ENCODE measurements at places on chromosomes 12 and 14.
A peak's percentile ranks its signal among the peaks of the same experiment; 100 is the strongest.

DNA sequence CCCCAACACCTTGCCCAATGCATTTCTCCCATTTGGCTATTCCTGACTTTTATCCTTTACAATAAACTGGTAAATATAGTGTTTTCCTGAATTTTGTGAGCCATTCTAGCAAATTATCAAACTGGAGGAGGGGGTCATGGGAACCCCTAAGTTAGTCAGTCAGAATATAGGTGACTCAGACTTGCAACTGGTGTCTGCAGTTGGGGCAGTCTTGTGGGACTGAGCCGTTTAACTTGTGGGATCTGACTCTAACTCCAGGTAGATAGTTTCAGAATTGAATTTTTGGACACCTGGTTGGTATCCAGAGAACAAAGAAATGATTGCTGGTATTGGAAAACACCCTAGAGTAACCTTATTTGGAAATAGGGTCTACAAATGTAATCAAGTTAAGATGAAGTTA is 133.4 kb downstream of the CEP83 start:
- DNase-seq = no peak

- no peak for DNase-seq
Observed at GRCh38 chr14:102484316-102484715, 25.3 kb downstream of the ANKRD9 start.

DNA sequence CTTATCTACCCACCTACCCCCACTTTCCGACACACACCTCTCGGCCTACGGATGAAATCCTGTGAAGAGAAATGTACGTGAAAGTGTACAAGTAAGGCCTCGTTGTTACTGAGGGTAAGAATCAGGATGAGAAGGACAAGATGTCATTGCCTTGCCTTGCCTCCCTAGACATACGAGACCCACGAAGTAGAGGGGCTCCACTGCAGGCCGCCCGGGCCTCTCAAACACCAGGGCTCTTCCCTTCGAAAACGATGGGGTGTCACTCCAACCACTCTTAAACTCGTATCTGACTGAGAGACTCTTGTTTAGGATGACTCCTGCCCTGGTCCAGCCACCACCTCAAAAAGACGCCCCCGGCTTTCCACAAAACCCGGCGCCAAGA is 498 bp downstream of the RACGAP1 start:
- no peak for DNase-seq

DNA sequence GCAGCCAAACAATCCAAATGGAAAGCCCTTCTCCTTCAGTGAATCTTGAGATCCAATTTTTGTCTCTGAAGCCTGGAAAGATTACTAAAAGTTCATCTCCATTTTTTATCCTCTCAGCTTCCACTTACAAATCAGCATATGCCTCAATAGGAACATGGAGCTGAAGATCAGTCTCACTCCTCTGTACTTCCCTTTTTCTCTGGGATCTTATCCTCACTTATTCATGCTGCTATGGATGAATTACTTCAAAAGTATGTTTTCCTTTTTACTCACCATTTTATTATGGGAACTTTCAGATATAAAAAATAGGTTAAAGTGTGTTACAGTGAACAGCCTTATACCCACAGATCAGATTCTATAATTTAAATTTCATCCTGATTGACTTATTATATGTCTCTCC is 14.4 kb upstream of the NTF3 start:
- no peak for DNase-seq

DNA sequence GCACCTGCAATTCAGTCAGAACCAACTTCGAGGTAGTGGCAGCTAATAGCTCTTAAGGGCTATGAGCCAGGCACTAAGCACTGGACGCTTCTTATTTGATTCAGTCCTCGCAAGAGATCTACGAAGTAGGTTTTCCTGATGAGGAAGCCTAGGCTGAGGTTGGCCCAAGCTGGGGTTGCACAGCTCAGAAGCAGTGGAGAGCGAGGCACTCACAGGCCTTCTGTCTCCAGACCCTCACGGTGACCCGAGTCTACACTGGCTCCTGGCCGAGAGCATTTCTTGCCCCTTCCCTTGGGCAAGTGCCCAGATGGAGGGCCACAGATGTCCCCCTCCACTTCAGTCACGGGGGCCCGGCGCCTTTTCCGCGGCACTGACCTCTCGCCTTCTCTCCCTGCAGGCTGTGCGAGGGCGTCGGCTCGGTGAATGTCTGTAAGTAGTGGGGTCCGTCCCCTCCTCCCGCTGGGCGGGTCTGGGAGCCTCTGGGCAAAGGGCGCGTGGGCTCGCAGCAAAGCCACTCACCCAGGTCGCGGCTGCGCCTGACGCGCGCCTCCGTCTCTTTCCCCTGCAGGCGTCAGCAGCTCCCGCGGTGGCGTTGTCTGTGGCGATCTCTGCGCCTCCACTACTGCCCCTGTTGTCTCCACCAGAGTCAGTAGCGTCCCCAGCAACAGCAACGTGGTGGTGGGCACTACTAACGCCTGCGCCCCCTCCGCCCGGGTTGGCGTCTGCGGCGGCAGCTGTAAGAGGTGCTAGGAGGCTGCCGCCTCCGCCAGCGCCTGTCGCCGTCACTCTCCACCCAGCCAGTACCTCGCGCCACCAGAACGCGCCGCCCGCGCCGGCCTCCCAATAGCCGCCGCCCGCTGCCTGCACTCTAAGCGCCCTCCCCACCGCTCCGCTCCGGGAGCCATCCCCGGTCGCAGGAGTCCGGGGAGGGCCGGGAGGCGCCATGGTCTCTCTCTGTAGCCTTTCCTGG is 13.1 kb downstream of the KRT83 start:
- DNase-seq = no peak

- no peak for DNase-seq
Observed at GRCh38 chr12:20967756-20968155, 157.3 kb downstream of the SLCO1B3 start.

GRCh38 chr14:99440278-99440677 is 40.4 kb downstream of the SETD3 start:
- DNase-seq = no peak

GRCh38 chr12:76084863-76085519 is 506 bp upstream of the NAP1L1 start:
- no peak for DNase-seq

DNA sequence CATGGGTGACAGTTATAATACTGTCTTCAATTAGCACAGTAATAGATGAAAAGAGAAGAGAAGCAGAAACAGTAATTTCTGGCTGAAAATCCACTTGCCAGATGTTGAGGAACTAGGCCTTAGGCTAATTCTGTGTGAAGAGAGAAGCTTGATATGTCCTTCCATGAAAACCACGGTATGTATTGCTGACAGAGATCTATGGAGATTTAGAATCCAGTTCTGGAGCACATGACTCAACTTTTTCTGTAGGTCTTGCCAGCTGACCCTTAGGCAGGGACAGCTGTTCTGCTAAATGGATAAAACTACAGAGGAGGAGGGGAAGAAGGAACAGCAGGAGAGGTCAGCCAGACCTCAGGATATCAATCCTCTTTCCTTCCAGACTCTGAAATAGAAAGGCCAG is 211.5 kb downstream of the PRKD1 start:
- no peak for DNase-seq

DNA sequence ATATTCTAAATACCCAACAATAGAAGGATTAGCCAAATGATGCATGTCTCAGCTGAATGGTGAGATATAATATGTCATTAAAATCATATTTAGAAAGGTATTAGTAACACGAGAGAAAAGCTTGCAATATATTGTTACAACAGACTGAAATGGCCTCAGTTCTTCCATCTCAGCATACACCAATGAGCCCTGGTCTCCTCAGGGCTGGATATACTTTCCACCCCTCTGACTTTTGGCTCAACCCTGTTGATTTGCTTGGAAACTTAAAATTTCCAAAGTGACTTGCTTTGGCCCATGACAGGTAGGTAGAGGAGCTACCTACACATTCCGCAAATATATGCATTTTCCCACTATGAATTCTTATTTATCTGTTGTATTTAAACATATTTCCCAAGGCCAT is 908.1 kb upstream of the TMEM132C start:
- no peak for DNase-seq

DNA sequence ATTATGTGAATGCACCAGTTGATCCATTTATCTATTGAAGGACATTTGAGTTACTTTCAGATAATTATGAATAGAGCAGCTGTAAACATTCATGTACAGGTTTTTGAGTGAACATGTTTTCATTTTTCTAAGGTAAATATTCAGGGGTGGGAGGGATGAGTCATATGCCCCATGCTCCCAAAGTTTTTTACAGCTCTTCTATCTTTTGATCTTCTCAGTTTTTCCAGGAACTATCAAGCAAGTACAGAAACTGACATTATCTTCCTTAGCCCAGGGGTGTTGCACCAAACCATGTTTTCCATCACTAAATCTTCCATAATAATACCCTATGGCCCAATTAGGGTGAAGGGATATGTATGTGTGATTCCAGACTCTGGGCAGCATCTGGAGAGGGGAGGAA is 384.5 kb downstream of the EMP1 start:
- DNase-seq = no peak

GRCh38 chr14:95485222-95485819 is 31.1 kb downstream of the SYNE3 start:
- DNase-seq = no peak

DNA sequence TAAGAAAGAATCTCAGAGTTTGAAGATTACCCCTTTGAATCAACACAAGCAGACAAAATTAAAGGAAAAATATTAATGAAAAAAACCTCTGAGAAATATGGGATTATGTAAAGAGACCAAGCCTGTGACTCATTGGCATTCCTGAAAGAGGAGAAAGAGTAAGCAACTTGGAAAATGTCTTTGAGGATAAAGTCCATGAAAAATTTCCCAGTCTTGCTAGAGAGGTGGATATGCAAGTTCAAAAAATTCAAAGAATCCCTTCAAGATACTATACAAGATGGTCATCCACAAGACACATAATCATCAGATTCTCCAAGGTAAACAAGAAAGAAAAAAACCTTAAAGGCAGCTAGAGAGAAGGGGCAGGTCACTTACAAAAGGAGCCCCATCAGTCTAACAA is 13.3 kb downstream of the SLCO1B1 start:
- DNase-seq = no peak

- no peak for DNase-seq
Observed at GRCh38 chr14:92753250-92753649, 4.8 kb upstream of the LGMN start.

- DNase-seq = no peak
Observed at GRCh38 chr14:105989566-105990302, 463.4 kb downstream of the TMEM121 start.

DNA sequence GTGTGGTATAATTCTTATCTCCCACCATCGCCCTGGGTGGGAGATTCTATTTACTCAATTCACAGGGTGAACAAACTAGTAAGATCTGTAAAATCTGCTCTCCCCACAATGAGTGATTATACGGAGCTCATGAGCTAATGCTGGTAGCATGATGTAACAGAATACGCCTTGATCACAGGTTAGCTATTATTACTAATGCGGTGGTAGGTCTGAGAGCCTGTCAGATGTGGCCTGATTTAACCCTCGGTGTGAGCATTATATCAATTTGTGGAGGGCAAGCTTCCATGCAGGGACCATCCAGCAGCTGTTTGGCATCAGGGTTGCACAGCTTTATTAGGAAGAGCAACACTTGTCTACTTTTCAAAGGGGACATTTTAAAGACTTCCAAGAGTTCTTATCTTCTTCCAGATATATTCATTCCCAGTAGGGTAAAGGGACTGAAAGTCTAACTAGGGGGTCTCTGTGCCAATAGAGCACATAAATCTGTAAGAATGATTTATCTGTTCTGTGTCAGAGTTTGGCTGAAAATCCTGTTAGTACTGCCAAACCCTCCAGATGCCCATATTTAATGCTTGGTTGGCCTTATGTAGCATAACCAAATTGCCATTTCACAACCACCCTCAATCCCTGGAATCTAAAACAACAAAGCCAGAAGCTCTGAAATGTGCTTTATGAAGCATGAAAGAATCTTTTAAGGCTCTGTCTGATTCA is 18.7 kb downstream of the TSHR start:
- peak; percentile 81 for DNase-seq

DNA sequence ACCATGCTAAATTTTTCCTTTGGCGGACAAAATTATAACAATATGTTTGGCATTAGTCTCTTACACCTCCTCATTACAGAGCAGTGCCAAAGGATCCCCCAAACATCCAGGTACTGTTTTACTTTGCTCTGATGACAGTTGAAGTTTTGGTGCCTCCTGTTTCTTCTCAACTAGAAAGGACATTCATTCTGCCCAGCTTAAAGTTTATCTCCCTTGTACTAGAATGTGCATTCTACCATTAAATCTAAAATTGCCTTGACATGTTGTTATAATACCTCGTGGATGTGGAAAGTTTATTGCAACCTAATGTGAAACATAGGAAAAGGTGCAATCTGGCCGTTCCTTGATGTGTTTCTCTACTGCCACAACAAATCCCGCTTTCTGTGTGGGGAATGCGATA is 173.4 kb downstream of the KITLG start:
- DNase-seq = no peak

DNA sequence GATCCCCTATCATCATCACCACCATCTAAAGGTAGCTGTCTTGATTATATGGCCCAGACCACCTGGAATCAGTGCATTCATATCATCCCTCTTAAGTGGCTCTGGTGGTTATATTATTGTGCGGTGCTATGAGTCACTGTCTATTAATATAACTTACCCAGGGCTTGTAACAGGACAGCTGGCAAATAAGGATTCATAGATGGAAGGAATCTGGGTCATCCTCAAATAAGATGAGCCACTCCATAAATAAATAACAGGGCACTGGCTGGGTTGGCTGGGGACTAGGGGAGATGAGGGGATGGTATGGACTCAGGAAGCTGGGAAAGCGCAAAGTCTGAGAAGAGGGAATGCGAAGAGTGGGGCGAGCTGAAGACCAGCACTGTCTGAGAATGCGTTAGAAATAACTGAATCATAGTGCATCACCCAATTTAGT is 216.1 kb downstream of the NUAK1 start:
- no peak for DNase-seq

GRCh38 chr12:28440081-28440608 is 249.9 kb downstream of the CCDC91 start:
- no peak for DNase-seq

DNA sequence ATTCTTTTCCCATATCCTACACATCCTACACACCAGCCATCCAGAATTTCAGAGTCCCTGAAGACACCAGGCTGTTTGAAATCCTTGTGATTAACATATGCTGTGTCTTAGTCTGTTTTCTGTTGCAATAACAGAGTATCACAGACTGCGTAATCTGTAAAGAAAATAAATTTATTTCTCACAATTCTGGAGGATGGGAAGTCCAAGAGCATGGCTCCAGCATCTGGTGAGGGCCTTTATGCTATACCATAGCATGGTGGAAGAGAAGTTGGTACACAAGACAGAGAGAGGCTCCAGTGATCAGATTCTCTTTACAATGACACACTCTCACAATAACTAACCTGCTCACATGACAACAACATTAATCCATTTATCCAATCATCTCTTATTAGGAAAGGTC is 4.1 kb downstream of the ART4 start:
- DNase-seq = no peak

GRCh38 chr12:117027251-117028086 is 71.7 kb downstream of the TESC start:
- no peak for DNase-seq

DNA sequence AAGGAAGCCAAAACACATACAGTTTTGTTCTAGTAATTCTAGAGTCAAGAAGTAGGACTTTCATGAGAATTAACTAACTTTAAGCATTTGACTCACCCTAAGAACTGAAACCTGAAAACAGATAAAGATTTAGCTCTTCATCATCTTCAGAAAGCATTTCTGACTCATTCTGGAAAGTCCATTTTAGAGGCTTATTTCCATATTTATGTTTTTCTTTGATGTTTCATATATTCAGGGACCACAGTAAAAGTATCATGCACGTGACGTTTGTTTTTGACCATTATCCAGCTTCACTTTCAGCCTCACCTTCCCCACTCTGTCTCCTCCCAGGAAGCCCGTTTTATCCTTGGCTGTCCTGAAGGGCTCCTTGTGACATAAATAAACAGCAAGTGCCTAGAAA is 79.2 kb downstream of the MDGA2 start:
- no peak for DNase-seq

GRCh38 chr14:29425705-29426482 is 501.8 kb downstream of the PRKD1 start:
- DNase-seq = no peak

Data from NCI-H2081 treated with DMSO at 0.1 percent for 48 hours (cell line).